ENCODE measurements at places on chromosomes 6 and 20. TPM values are rescaled to one million over a fixed set of nuclear protein-coding genes. Genes with fewer than 3 reads are reported as not detected.

The MYO6 gene
- 0.57 TPM for total RNA-seq

- peak; percentile 78 for DNase-seq
Observed at GRCh38 chr6:137033828-137034227, 10.9 kb downstream of the IL20RA start.

DNA sequence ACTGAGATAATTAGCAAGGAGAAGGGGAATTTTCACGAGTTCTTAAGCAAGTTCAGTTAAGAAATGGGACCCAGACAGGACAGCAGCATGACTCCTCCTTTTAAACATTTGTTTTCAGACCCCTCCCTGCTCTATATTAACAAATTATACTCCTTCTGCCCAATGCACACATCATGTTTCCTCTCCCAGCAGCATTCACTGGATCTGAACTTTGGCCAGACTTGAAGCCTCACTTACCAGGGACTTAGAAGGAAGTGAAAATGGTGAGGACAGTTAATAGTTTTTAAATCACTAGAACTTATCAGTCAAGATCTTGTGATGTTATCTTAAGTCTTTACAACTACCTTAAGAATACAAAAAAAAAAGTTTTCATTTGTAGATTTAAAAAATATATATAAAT is 1174.7 kb upstream of the MAP3K7 start:
- DNase-seq: no peak

DNA sequence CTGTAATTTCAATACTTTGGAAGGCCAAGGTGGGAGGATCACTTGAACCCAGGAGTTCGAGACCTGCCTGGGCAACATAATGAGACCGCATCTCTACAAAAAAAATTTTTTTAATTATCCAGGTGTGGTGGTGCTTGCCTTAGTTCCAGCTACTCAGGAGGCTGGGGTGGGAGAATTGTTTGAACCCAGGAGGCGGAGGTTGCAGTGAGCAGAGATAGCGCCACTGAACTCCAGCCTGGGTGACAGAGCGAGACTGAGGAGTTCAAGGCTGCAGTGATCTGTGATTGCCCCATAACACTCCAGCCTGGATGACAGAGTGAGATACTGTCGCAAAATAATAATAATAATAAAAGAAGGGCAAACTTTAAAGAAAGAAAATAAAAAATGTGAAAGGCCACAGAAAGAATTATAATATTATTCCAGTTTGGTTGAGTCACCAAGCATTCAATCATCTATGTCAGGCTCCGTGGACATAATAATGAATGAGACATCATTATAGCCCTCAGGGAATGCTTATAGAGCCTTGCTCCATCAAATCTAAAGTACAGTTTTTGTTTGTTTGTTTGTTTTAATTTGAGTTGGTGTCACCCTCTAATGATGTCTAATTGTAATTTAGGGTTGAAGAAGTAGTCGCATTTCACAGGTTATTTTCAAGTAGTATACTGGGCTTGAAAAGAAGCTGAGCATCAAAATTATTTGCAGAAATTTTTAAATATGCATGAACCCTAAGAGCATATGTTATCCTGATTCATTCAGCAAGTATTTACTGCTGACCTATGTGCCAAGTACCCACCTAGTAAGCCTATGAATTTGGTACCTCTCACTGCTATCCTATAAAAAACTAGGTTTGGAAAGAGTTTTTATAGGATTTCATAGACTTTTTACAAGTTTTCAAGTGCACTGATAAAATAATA is 15.1 kb downstream of the GLYATL3 start:
- DNase-seq: no peak

The PI16 gene
- 62.2 TPM for total RNA-seq

DNA sequence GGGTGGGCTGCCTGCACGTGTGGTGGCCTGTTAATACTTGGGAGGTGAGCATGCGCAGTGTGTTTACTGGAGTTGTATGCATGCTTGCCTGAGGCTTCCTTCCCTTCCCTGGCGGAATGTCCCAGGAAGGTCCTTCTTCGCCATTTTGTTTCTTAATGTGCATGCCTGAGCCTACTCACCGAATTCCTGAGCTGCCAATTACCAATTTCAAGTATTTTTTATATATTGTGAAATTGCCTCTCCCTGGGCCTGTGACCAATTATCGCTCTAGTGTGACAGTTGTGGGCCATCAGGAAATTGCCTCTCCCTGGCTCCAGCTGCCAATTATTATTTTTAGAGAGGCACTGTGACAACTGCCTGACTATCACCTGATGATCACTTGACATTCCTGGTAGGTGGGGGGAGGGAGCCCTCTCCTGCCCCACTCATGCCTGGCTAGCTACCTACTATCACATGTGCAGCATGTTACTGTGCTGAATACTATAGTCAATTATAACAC is 70.0 kb downstream of the FAM50B start:
- DNase-seq: no peak

DNA sequence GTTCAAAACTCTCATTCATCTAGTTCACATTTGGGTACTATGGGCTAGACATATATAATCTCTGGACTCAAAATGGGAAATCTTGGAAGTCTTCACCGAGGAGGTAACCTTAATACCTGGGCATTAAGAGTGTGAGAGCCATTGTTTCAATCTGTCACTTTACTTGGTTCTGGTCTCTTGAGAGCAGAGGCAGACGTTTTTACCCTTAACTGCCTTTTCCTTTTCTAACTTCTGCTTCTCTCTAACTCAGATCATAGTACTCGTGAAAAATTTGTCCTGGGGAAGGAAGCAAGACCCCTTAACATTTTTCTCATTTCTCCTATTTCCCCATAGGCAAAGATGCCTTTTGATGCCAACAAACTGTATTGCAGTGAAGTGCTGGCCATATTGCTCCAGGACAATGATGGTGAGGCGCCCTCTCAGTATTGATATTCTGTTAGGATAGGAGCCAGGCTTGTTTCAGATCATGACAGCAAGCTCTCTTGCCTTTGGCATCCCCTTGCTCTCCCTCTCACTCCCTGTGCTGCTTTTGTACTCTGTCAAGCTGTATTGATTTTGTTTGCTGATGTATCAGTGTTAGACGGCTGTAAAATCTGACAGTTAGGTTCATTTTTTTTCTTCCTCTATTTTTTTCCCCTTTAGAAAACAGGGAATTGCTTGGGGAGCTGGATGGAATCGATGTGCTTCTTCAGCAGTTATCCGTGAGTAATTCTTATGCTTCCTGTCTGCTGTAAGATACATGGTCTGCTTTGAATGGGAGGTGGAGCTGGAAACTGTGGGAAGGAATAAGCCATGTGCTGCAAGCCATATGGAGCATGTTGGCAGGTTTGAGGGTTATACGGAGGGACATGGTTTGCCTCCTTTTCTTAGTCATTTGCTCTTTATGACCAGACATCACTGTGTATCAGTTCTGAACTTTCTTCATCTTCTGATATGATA is 83.5 kb downstream of the CTNNBL1 start:
- DNase-seq: no peak

The PLAGL1 gene
- 2.8 TPM for total RNA-seq

The STMND1 gene
- not detected for total RNA-seq

DNA sequence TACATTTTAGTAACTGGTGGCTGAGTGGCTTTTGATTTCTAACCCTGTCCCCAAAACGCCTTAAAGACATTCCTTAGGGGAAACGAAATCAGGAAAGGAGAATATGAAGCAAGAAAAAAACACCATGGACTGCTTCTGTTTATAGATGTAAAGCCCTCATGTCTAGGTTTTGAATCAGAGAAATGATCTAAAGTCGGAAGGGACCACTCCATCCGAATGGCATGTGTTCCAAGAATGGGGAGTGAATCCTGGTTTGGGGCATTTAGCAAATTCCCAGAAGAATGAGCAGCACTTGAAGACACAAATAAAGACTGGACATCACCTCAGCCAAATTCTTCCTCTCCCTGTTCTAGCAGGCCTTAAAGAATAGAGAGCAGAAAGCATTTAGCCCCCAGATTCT is 65.6 kb downstream of the CAP2 start:
- no peak for DNase-seq

The LTB gene
- total RNA-seq: 493 TPM

- DNase-seq: no peak
Observed at GRCh38 chr6:20678831-20679352, 144.6 kb downstream of the CDKAL1 start.

The ZC2HC1B gene
- not detected for total RNA-seq

The DDX27 gene
- 105 TPM for total RNA-seq

GRCh38 chr6:6522709-6523108 is 65.8 kb upstream of the LY86 start:
- DNase-seq: no peak

DNA sequence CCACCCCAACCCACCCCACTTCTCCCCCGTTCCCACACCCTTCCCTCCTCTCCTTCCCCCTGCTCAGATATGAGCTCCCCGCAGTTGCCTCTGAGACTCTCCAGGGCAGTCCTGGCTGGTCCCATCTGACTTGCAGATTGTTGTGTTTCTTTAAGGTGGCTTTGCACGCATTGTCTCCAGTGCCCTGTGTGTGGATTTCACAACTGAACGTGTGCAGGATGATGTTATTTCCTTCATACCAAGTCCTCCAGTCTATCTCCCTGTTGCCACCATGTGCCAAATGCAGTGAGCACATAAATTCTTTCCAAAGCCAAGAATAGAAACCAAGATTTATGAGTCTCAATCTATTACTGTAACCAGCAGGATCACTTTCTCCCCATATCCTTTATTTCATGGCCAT is 79.1 kb downstream of the TMEM242 start:
- DNase-seq: no peak

- DNase-seq: no peak
Observed at GRCh38 chr6:69953491-69953890, 87.1 kb downstream of the COL19A1 start.

GRCh38 chr20:24612799-24613775 is 143.7 kb downstream of the SYNDIG1 start:
- no peak for DNase-seq

The MROH8 gene
- total RNA-seq: 0.81 TPM

DNA sequence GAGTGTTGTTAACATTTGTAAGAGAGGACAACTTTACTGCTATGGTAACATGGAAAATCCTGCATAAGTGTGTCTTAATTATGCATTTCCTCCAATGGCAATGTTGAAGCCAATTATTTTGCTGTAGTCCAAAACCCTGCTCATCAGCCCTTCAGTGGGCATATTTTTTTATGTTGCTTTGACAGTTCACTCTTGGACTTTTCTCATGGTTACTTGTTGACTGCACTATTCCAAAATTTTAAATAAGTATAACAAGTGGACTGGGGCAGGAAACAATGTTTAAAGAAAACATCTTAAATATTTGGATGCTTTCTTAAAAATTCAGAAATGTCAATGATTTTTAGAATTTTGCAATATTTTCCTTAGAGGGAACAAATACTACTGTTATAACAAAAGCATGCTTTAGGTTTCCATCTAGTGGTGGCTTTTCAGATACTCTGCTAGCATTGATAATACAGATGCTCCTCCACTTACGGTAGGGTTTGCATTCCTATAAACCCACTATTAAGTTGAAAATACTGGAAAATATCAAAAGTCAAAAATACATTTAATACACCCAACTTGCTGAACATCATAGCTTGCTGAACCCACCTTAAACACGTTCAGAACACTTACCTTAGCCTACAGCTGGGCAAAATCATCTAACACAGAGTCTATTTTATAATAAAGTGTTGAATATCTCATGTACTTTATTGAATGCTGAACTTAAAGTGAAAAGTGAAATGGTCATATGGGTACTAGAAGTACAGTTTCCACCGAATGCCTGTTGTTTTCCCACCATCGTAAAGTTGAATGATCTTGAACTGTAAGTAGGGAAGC is 86.4 kb downstream of the ADGRG6 start:
- no peak for DNase-seq

DNA sequence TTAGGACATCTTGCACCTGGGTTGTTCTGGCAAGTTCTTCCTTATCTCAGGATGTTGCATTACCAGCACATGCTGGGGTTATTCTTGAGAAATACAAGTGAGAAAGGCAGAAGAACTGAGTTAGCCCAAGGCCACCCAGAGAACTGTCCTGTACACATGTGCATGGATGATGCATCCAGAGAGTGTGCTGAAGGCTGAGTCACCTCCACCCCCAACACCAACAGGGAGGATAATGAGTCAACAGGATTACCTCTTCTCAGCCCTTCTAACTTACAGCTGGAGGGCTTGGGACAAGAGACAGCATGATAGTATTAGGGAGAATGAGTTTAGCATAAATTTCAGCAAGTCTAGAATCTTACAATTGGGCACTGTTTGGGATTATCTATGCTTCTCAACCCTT is 8.5 kb downstream of the SCGN start:
- no peak for DNase-seq

- DNase-seq: no peak
Observed at GRCh38 chr6:128057541-128057940, 156.7 kb upstream of the THEMIS start.

DNA sequence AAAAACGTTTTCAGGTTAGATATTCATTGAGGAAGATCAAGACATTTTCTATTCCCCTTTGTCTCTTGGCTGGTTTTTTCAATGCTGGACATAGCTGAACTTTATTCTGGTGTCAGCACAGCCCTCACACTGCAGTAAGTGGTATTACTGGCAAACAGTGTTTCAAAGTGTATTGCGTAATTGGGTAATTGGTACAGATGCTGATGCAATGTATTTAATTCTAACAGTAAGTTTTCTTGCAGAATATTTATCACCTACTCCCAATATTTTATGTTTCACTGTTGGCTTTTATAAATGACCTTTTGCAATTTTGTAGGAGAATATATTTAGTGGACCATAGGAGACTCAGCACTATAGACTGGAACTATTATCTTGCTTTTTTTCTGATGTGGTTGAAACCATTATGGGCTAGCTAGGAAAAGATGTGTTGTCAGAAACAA is 287.6 kb upstream of the SOX4 start:
- no peak for DNase-seq

Data from CD4-positive, CD25-positive, alpha-beta regulatory T cell (primary cell).